Activated CD4-positive, alpha-beta T cell treated with anti-CD3 and anti-CD28 coated beads, Interleukin-2, amount 10 ng/mL, durations not matched to agents 7 days and 5 days (primary cell): ENCODE measurements at places on chromosomes 3 and 15.

DNA sequence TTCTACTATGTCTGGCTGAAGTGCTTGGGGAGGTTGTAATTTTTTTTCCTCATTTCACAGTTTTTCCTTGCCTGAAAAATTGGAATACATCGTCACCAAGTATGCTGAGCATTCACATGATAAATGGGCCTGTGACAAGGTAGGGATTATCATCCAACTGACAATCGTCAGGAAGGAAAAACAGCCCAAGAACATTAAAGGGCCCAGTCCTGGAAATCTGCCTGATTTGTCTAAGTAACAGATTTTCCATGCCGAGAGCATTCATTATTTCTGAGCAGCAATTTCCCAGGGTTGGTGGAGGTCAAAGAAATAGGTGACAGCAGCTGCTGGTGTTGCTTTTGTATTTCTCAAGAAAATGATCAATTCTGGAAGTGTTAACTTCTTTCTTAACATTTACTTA is 226.0 kb upstream of the CHRM5 start:
- DNase-seq = no peak

GRCh38 chr3:49942651-49943050 is 2.7 kb downstream of the RBM6 start:
- no peak for DNase-seq

DNA sequence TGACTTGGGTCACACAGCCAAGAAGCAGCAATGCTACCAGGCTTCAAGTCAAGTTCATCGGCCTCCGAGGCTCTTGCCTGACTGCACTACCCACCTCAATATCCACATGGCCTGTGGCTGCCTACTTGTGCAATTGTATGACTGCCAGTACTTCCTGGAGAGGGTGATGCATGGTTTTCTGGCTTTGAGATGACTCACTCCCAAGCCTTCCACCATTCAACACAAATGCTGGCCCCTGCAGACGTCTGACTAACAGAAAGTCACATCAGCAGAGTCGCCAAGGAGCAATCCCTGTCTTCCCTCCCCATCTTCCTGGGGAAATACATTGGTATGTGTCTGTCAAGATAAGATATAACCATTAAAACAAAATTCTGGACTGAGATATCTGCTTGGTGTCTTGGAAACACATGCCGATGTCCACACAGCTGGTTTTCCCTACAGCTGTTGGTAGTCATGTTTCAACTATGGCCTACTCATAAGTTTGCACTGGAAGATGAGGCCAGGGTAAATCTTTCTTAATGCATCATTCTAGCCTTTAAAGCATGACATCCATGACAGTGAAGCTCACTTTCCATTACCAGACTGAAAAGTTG is 79.6 kb upstream of the SPATA12 start:
- peak; percentile 29 for DNase-seq

- no peak for DNase-seq
These were observed 282.0 kb upstream of the RORA start for GRCh38 chr15:61511089-61511488.

DNA sequence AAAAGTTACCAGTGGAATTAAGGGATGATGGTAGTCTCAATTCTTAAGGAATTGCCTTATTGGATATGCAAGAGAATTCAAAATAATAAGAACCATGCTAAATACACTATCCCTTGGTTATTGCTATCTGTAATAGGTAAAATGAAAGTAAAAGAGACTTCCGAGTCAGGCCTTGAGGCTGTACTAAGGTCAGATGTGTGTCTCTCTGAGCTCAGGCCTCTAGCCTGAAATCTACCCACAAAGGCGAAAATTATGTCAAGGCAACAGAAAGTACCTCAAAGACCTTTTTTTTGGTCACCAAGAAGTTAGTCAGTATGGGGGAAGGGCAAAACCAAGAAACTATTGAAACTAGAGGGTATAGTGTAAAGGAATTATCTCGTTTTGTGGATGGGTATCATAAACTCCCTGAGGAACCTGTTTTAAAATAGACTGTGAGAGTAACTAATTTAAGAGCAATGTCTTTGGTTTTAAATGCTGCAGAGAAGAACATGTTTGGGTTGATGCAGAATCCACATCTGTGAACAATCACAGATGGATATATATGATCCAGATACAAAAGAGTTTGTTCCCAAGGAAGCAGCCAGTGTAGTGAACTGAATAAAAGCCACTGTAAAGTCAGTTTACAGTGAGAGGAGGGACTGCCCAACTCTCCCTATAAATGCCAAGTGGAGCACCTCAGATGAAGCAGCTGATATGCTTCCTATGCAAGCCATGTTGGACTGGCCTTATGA is 382.3 kb upstream of the SEMA6D start:
- DNase-seq = no peak

- no peak for DNase-seq
These were observed 81.2 kb upstream of the PLXND1 start for GRCh38 chr3:129687586-129688125.

- no peak for DNase-seq
These were observed 24.5 kb upstream of the GMNC start for GRCh38 chr3:190886945-190887344.

DNA sequence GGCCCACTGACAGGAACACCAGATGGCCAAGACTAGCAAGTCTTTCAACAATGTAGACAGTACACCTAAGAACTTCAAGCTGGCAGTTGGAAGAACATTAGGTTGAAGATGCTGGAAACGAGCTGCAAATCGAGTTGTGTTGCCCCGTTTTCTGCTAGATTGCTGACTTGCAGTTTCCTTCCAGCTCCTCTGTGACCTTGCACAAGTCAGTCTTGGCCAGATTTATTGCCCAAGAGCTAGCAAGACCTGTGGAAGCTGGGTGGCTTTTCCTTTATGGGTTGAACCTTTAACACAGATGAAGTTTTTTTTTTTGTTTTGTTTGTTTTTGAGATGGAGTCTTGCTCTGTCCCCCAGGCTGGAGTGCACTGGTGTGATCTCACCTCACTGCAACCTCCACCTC is 2.9 kb upstream of the RBM6 start:
- no peak for DNase-seq

DNA sequence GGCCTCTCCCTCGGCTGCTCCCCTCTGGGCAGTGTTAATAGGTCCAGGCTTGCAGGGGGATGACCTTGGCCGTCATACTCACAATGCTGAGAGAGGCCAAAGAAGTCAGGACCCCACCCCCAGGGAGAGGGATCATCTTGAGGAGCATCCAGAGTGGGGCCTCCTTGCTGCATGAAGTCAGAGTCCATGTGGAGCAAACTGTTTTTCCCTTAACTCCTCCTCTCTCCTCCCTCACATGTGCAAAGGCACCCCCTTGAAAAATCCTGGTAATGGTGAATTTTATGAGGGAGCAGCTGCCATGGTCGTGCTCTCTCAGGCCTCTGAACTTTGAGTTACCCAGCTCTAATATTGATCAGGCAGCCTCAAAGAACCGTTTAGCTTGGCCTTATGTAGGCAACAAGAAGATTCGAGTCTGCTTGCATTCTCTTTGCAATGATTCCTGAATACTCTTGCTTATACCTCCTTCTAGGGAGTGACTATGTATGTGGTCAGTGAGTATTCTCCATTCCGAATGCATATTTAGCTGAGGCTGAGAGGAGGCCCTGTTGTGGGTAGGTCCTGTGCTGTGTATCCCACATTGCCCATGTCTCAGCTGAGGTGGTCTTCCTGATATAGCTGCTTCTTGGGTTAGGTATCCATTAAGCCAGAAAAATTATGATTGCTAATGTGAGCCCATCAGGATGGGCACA is 23.1 kb upstream of the RPL39L start:
- DNase-seq = no peak

DNA sequence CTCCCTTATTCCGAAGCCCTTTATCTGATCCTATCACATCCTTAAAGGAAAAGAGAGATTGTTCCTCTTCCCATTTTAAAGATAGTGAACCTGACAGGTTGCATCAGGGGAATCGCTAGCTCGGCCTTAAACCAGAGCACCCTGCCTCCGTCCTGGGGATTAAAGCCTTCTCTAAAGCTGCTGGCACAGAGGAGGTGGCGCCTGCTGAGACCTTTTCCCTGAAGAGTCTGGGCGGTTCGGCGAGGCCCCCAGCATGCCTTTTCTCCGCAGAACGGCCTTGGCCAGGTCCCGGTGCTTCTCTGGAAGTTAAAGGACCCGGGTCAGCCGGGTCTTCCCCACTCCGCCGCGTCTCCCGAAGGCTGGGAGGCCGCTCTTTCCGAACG is 593 bp downstream of the FAM219B start:
- peak; percentile 31 for DNase-seq

DNA sequence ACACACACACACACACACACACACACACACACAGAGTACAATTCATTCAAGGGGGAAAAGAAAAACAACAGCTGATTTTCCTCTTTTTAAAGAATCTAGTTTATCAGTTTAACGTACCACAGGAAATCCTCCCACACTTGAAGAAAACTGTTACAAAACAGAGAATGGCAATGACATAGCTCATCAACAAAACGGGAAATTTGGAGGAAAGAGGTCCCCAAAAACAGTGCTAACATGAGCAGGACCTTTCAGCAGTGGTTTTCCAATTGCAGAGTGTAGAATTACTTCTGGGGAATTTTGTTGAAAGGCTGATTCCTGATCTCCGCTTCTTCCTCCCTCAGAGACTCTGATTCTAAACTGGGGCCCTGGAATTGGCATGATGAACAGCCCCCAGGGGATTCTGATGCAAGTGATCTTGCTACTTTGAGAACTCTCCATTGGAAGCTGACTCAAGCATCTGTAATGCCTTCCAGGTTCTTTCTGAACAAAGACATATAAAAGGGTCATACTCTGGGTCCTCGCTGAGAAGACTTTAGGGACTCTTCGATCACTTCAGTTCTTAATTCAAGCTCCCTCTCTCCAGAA is 442.6 kb upstream of the PROK2 start:
- no peak for DNase-seq

DNA sequence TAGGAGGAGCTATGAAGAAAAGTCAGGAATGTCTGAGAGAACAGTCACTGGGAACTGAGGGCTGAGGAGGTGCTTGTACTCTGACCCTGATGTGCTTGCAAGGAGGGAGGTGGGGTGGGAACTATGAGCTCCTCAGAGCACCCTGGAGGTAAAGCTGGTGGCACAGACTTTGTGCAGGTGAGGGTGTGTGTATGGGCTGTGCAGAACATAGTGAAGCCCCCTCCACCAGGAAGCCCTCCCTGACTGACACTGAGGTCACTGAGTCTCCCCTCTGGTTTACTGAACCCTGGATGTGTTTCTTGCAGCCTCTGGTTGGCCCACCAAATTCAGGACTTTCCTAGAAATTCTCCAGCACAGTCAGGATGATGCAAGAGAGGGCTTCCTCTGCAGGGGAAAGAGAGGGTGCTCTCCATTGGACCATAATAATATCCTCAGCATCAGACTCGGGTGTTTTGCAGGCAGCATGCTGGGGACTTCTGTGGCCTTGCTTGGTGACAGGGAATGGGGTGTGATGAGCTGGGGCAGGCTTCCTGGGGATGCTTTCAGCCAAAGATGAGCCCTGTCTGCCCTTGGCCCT is 1.5 kb upstream of the ISLR start:
- no peak for DNase-seq

DNA sequence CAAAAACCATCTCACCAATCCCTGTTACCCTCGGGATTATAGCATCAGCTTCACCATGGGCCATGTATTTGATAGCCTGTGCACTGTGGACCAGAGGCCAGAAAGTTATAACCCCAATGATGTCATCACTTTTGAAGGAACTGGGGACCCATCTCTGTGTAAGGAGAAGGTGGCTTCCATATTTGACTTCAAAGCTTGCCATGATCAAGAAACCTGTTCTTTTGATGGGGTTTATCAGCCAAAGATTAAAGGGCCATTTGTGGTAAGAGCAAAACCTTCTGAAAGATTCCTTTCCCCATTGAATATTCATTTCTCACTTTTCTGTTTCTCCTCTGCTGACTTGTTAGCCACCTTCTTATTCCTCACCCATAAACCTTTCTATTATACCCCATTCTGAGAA is 34.3 kb upstream of the RPL14 start:
- no peak for DNase-seq

DNA sequence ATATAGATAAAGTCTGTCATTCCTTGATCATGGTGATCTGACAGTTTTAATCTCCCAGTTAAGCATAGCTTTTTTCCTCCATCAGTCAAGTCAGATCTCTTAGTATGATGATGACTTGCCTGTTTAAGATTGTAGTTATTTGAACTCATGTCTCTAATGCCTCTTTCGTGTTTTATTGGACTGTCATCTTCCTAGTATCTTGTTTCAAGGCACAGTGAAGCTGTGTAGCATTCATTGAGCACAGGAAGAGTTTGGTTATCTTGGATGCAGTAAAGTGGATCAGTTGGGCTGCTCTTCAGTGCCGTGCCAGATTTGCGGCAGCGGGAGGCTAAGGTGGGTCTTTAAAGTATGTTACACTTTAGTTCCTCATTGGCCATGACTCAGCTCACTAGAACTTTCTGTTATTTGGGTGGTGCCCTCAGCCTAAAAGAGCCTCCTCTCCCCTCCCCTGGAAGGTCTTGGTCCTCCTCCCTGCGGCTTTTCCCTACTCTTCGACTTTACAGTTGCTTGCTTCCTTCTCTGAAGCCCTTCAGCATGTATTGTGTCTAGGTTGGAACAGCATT is 45.7 kb upstream of the SKOR1 start:
- DNase-seq = no peak

GRCh38 chr3:134737516-134737915 is 57.5 kb upstream of the EPHB1 start:
- DNase-seq = no peak

- no peak for DNase-seq
These were observed 141.4 kb downstream of the ADAMTS17 start for GRCh38 chr15:100200287-100200880.

- peak; percentile 55 for DNase-seq
These were observed 458.3 kb downstream of the MFSD1 start for GRCh38 chr3:159260049-159260662.

GRCh38 chr3:27589795-27590194 is 105.6 kb upstream of the SLC4A7 start:
- DNase-seq = no peak

GRCh38 chr3:97958796-97959195 is 13.4 kb downstream of the RIOX2 start:
- no peak for DNase-seq
